Memory B cell (primary cell): ENCODE measurements at places on chromosomes 5 and 9.

DNA sequence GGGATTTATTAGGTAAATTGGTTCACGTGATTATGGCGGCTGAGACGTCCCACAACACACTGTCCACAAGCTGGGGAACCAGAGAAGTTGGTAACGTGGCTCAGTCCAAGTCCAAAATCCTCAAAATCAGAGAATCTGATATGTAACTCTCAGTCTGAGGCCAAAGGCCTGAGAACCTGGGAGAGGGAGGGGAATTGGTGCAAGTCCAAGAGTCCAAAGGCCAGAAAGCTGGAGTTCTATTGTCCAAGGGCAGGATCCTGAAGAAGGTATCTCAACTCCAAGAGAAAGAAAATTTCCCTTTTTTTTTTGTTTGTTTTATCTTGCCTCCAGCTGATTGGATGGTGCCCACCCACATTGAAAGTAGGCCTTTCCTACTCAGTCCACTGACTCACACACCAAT lies 83.8 kb downstream of the PRDM9 start:
- DNase-seq, result no peak

- DNase-seq, result no peak
Observed at GRCh38 chr9:136103651-136104487, 8.8 kb upstream of the NACC2 start.

- no peak for DNase-seq
Observed at GRCh38 chr5:66538531-66538930, 57.7 kb upstream of the MAST4 start.

DNA sequence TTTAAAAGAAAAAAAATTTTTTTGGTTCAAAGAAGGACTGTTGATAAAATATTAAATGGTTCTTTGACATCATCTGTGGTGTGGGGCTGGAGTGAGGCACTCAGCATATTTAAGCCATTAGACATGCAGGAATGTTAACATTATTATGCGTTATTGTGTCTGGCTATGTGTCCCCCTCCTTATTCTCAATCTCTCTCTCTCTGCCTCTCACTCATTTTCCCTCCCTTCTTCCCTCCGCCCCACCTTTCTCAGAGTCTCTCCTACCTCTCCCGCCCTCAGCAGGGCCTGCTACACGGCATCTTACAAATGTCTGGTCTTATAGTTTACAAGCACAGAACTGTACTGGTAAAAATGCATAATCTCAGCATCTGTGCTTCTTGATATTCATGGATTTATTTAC lies 287.8 kb upstream of the TMEM161B start:
- DNase-seq, result no peak

- DNase-seq, result no peak
Observed at GRCh38 chr5:154519359-154519758, 41.3 kb upstream of the HAND1 start.

DNA sequence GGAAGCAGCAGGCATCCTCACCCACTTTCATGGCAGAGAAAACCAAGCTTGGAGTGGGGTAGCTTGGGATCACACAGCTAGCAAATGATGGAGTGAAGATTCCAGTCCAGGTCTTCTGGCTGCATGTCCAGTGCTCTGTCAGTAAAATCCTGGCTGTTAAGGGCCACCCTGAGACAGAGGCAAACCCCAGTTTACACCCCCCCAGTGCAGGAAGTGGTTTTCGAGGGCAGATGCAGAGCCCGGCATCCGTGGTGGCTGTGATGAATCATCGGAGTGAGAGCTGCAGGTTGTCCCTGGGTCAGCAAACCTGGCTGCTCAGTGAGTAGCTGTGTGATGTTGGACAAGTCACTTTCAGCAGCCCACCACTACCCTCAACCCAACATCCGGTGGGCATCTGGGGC lies 115.4 kb downstream of the RGS3 start:
- peak; percentile 57 for DNase-seq

- DNase-seq, result no peak
Observed at GRCh38 chr5:76495870-76496269, 92.8 kb downstream of the IQGAP2 start.

GRCh38 chr9:34139477-34140146 lies 13.1 kb upstream of the DCAF12 start:
- DNase-seq, result no peak

DNA sequence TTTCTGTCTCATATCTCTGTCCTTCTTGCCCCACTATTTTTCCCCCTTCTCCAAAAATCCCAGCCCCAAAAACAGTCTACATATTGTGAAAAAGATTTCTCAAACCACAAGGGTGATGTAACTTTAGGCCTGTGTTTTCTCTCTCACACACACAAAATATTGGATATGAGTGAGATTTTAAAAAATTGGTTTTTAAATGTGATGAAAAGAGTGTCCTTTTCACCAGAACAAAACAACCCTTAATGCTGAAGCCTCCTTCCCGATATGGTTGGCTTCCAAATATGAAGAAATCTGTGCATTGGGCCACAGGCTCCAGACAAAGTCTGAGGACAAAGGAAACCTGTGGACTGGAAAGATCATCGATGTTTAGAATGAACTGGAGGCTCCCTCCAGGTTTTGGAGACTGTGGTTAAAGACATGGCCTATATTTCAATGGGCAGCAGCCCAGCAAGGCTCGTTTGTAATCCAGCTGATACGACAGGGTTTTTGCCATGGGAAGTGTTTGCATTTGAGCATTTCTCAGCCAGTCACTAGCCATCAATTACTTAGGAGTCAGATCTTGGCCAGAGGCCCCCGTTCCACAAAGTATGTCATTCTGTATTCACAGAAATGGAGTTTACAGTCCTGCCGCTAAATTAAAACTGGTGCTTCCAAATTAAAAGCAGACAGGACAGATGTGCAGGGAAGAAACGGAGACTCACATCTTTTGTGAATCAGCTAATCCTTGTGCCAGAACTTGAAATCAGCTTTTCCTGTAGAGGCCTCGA lies 546.3 kb downstream of the EBF1 start:
- no peak for DNase-seq

DNA sequence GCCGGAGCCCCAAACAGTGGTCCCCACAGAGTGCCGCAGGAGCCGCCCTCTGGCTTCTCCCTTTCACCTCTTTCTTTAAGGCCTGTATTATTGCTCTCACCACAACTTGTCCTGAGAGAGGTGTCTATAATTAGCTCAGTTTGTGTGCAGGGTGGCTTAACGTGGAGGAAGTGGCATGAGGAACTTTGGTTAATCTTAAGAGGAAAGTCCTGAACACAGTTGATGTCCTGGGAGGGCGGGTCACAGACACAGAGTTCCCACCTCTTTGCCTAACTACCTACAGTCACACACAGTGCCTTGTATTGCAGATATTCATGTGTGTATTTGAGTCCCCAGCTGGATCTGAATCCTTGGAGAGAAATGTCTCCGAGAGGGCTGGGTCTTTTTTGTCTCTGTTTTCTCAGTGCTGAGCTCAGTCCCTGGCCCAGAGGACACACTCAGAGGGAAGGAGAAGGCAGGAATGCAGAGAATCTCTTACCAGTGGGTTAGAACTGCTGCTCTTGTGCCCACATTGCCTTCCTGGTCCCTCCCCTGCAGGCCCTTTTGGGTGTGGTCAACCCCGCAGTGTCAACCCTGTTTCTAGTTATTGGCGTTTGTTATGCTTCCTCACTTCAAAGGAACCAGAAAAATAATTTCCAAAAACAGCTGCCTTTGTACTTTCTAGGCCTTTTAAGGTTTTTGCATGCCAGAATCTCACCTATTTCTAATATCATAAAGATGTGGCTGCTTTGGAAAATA lies 392.5 kb downstream of the KDM4C start:
- no peak for DNase-seq

- no peak for DNase-seq
Observed at GRCh38 chr9:92295827-92296258, 2.3 kb upstream of the IARS1 start.

DNA sequence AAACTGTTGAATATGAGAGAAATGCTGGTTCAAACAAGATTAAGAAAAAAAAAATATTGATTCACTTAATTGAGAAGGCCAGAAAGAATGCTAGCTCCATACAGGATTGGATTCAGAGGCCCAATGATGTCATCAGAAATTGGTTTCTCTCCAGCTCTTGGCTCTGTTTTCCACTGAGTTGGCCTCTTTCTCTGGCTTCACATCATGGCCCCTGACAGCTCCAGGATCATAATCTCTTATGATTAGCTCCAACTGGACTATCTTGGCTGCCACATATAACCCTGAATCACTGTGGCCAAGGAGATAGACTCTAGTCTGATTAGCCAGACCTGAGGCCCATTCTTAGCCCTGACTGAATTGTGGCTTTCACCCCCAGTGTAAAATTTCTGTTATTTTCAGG lies 244.7 kb upstream of the GRAMD2B start:
- no peak for DNase-seq

DNA sequence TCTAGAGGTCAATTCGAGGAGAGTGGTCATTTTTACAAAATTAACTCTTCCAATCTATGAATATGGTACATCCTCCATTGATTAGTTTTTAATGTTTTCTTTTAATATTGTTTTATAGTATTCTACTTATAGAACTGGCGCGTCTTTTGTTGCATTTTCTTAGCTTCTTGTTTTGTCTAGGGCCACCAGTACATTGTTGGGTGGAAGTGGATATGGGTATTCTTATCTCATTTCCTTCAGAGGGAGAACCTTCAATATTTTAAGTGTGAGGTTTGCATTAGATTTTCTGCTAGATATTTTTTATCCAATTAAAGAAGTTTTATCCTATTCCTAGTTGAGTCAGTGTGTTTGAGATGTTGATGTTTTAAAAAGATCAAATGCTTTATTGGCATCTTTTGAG lies 69.8 kb downstream of the RPS23 start:
- no peak for DNase-seq

DNA sequence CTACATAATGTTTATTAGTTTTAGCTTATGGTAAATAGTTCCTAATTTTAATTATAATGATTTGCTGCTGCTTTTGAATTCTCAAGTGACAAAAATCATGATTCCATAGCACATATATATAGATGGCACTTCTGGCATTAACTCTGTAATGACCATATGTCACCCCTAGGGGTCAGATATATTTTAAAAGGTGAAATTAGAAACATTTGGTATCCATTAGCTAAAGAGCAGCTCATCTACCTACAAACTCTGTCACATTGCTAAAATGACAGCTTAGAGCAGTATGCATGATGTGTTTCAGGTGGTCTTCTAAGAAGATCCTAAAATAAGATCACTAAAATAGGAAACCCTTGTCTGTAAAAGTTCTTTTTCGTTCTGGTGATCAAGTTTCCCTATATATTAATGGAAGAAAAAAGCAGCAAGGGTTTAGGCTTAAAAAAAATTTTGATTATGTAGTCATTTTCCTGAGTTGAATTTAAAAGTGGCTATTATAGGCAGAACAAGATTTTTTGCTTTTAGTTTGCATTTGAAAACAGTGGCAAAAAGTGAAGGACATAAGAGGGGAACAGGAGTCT lies 157.7 kb upstream of the POU5F2 start:
- no peak for DNase-seq

- no peak for DNase-seq
Observed at GRCh38 chr9:130417602-130418001, 27.2 kb upstream of the ASS1 start.

- peak; percentile 6 for DNase-seq
Observed at GRCh38 chr9:134602547-134603362, 38.8 kb upstream of the COL5A1 start.

DNA sequence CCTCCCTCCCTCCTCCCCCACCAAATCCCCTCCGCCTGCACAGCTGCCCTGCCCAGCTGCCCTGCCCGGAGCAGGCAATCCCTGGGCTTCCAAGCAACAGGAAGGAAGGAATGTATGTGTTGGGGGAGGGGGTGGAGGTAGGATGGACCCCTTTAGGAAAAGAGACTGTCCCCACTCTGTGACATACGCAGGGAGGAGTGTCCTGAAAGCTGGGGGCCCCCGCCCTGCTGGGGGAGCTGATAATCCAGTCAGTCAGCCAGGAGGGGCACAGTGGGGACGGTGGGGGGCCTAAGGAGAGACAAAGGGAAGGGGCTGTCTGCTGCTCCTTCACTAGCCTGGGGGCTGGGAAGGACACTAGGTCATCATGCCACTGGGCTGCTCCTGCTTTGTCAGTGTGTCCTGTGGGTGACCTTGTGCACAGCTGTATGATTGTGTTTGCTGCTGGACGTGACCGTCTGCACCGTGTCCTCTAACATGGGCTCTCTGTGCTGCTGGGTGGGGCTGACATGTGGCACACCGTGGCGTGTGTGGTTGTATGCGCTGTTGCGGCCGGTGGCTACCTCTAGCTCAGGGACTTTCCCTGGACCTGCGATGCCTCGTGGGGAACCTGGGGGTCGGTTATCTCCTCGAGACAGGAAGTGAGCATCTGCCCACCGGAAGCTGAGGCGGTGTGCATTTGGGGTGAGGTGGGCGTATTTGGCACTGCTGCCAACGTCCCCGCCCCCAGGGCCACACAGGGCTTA lies 3.0 kb downstream of the N4BP3 start:
- peak; percentile 67 for DNase-seq

DNA sequence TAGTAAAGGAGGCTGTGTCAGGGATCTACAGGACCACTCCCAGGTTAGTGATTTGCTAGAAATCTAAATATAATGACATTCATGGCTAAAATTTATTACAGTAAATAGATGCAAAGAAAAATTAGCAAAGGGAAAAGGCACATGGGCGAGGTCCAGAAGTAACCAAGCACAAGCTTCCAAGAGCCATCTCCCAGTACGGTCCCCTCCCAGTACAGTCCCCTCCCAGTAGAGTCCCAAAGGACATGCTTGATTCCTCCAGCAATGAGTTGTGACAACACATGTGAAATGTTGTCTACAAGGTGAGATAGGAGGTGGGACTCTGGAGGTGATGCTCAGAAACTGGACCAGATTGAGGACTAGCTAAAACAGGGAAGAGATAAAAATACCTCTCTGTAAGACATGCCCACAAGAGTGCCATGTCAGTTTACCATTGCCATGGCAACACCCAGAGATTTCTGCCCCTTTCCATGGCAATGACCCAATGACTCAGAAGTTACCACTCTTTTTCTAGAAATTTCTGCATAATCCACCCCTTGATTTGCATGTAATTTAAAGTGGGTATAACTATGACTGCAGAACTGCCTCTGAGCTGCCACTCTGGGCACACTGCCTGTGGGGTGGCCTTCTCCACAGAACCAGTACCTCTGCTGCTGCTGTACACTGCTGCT lies 27.9 kb upstream of the CEMIP2 start:
- no peak for DNase-seq
